ENCODE measurements at places on chromosomes 3 and 15.

- H3K36me3 ChIP-seq, result no peaks in the 10 kb centered on the region
- no peak overlapping the region for H3K4me3 ChIP-seq
- H3K27ac ChIP-seq, result no peak overlapping the region
- no peaks in the 10 kb centered on the region for H3K4me1 ChIP-seq
These were observed 75.0 kb downstream of the PIAS1 start for GRCh38 chr15:68129072-68129471.

DNA sequence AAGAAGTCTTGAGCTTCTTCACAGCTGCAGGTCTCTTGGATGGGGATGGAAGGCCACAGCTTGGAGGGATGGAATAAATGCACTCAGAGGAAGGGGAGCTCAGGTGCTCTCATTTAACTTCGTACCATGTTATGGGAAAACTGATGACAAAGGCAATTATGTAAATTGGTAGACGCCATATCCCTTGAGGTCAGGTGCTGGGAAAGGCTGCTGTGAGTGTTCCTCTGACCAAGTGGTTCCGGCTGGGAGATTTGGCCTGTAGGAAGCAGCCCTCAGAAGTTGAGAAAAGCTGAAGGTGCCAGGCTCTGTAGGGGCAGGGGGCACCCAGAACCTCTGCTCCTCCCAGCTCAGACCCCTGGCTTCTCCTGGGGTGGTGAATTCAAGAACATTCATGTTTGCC, 47.1 kb downstream of the FAH start:
- no peak overlapping the region for H3K4me3 ChIP-seq
- peaks cover 7% of the 10 kb centered on the region for H3K4me1 ChIP-seq
- H3K27me3 ChIP-seq, result no peaks in the 10 kb centered on the region
- H3K27ac ChIP-seq, result no peak overlapping the region
- DNase-seq, result peak; percentile 37

DNA sequence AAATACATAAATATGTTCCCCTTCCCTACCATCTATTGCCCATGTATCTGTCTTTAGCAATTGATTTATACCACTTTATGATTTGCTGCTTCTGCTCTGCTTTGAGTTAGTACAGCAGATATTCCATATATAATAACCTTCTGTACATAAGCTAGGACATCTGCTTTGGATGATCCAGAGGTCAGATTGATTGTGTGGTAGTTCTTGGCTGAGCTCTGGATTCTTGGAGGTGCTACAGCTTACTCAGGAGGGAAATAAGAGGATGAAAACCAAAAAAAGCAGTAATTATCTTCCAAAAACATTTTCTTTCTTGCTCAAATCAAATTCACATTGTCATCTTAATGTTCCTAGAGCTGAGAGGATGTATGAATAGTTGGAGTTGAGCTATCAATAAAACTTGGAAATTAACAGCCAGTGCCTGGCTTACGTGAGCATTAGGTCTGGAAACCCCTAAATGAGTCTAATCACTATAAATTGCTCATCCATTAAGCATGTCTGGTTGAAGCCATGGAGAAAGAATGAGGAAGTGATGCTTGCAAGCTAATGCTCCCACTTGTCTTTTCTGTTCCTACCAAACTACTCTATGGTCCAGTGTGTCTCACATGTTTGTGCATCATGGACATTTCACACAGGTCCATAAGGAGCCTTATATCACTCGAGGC, 36.3 kb upstream of the TMEM42 start:
- H3K4me3 ChIP-seq, result no peak overlapping the region
- no peak overlapping the region for H3K27ac ChIP-seq
- no peak for DNase-seq
- no peaks in the 10 kb centered on the region for H3K27me3 ChIP-seq
- peaks cover 50% of the 10 kb centered on the region for H3K36me3 ChIP-seq
- no peaks in the 10 kb centered on the region for H3K4me1 ChIP-seq

GRCh38 chr15:85116925-85117646, 135.4 kb downstream of the PDE8A start:
- H3K4me1 ChIP-seq, result no peaks in the 10 kb centered on the region
- no peak overlapping the region for H3K4me3 ChIP-seq
- no peaks in the 10 kb centered on the region for H3K36me3 ChIP-seq
- DNase-seq, result peak; percentile 6

- H3K4me1 ChIP-seq, result no peaks in the 10 kb centered on the region
- H3K27ac ChIP-seq, result no peak overlapping the region
- H3K36me3 ChIP-seq, result no peaks in the 10 kb centered on the region
- H3K27me3 ChIP-seq, result no peaks in the 10 kb centered on the region
These were observed 199.7 kb upstream of the CNTN3 start for GRCh38 chr3:74814181-74814580.
